ENCODE measurements at places on chromosomes 11 and 22. TPM values are rescaled to one million over a fixed set of nuclear protein-coding genes. Genes with fewer than 3 reads are reported as not detected.

Gene ZNF280B
- not detected for polyA plus RNA-seq

Gene TRPM5
- not detected for polyA plus RNA-seq

Gene SLC5A12
- polyA plus RNA-seq: not detected

Gene SCN2B
- 0.56 TPM for polyA plus RNA-seq

Gene RAB36
- 1.9 TPM for polyA plus RNA-seq

Gene VWCE
- 0.14 TPM for polyA plus RNA-seq

Gene MS4A3
- polyA plus RNA-seq: not detected

Gene NUP50
- polyA plus RNA-seq: 36.2 TPM

Gene MRGPRX3
- 3.1 TPM for polyA plus RNA-seq

Gene APOC3
- not detected for polyA plus RNA-seq

Gene CARNS1
- polyA plus RNA-seq: not detected

Gene SNX32
- 0.15 TPM for polyA plus RNA-seq

Gene LUZP2
- 0.03 TPM for polyA plus RNA-seq

Gene CSNK2A3
- 1.8 TPM for polyA plus RNA-seq

Gene MS4A15
- polyA plus RNA-seq: not detected

All from keratinocyte (primary cell).